ENCODE measurements at places on chromosomes 2 and 18. TPM values are rescaled to one million over a fixed set of nuclear protein-coding genes. Genes with fewer than 3 reads are reported as not detected.

The MC2R gene
- not detected for total RNA-seq

The POTEE gene
- 3.8 TPM for total RNA-seq

The GORASP2 gene
- 77.7 TPM for total RNA-seq

The SNORC gene
- 7.1 TPM for total RNA-seq

The DSC3 gene
- 306 TPM for total RNA-seq

The TCF4 gene
- 189 TPM for total RNA-seq
